ENCODE measurements at places on chromosomes 11 and 22.

- DNase-seq = no peak
These were observed 478.5 kb upstream of the CCDC90B start for GRCh38 chr11:83764643-83765042.

- no peak for DNase-seq
These were observed 18.3 kb upstream of the RAC2 start for GRCh38 chr22:37262346-37262745.

- no peak for DNase-seq
These were observed 46.2 kb downstream of the BLID start for GRCh38 chr11:122069707-122070360.

GRCh38 chr11:67314218-67314617 is 10.9 kb downstream of the SSH3 start:
- DNase-seq = no peak

DNA sequence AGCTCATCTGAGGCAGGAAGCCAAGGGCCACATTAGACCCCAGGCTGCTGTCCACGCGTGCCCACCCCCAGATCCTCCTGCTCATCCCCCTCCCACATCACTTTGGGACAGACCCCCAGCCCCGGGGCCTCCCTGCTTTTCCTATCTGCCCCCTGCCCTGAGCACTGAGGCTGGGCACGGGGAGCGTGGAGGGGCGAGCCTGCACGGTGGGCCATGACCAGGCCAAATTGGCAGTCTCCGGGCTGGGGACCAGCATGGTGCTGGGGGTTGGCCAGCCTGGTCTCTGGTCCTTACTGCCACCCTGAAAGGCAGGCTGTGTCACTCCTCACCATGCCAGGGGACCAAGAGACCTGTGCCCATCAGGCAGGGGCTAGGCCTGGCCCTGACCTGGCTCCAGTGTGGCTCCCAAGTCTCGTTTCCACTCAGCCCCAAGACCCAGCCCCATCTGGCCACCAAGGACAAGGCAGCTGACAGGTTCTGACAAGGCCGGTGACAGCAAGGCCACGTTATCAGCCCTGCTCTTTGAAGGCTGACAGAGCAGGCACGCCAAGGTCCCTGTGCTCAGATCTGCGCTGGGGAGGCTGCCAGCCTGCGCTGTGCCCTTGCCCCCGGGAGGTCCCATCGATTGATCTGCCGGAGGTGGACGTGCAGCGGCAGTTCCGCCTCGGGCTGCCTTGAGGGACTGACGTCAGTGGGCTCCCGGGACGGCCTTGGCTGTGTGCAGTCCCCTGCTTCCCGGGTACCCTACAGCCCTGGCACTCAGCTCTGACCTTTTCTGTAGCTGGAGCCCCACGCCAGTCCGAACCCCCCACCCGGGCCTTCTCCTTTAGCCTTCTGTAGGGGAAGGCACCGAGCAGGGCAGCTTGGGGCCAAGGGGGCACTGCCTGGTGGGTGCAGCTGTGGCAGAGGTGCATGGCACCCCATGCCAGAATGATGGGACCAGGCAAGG is 3.6 kb downstream of the TNNI2 start:
- no peak for DNase-seq

DNA sequence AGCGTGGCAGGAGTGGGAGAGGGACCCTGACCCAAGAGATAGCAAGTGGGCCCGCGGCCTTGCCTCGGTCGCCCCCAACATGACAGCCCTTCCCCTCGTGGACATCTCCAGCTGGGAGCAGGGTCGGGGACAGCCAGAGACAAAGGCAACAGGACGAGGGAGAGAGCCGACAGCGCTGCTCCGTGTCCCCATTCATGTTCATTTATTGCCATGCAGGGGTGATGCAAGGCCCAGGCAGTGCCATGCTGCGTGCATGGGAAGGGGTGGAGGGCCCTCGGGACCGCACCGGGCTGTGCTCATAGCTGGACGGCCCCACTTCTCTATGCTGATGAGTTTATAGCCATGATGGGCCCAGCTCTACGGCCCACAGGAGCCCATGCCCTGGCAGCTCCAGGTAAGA is 12.7 kb downstream of the MRPL23 start:
- DNase-seq = no peak

GRCh38 chr11:43736502-43737200 is 56.1 kb downstream of the HSD17B12 start:
- DNase-seq = no peak

GRCh38 chr11:68928136-68928880 is 24.6 kb downstream of the IGHMBP2 start:
- no peak for DNase-seq

DNA sequence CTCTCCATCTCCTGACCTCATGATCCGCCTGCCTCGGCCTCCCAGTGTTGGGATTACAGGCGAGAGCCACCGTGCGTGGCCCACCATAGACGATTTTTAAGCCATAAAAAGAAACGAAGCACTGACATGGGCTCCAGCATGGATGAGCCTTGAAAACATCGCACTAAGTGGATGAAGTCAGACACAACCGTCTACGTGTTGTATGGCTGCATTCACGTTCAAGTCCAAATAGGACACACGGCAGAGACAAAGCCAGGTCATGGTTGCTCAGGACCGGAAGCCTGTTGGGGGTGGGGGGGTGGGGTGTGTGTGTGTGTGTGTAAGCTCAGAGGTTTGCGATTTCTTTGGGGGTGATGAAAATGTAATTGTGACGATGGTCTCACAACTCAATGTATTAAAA is 10.0 kb downstream of the RRP7A start:
- DNase-seq = no peak
